ENCODE measurements at places on chromosomes 2 and 18.

DNA sequence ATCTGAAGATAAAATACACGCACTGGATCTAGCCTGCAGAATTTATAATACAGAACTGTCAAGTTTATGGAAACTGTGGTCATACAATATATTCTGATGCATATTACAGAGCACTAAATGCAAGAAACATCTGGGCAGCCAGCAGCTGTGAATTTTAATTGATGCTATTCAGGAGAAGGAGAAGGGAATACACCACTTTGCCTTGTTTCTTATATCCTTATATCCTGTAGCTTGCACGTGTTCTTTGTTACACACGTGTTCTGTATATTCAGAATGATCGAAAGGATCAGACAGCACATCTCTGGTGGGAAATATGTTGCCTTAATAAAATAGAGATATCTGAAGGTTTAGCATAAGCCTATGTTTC lies 335.8 kb downstream of the AGPS start:
- DNase-seq, result no peak

DNA sequence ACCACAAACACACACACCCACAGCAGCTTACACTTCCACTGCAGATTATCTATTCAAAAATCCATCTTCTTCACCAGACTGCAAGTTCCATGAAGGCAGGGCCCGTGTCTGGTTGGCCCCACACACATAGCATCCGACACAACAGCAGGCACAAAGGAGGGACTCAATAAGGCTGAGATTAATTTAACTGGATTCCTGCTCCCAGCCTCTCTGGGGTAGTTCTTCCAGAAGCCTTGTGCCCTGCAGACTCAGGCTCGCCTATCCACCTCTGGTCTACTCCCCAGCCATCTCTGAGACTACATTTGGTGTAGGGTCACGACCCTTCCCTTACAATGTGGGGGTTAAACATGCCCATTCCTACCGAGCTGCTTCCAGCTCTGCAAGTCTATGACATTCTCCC lies 57.7 kb downstream of the TRABD2A start:
- no peak for DNase-seq

DNA sequence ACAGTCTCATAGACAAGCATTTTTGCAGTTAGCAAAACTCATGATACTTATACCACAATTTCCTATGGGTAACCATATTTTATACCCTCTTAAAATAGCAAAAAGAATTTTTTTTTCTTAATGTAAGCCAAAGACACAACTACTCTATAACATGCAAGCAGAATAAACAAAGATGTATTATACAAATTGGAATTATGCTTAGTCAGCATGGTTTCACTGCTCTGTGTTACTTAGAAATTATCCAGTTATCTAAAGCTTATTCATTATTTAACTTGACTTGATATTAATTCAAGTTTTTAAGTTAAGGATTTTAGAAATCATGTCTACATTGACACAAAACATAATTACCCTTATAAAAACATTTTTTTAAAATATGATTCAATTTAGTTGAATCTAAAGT lies 449.8 kb upstream of the CDH2 start:
- no peak for DNase-seq

DNA sequence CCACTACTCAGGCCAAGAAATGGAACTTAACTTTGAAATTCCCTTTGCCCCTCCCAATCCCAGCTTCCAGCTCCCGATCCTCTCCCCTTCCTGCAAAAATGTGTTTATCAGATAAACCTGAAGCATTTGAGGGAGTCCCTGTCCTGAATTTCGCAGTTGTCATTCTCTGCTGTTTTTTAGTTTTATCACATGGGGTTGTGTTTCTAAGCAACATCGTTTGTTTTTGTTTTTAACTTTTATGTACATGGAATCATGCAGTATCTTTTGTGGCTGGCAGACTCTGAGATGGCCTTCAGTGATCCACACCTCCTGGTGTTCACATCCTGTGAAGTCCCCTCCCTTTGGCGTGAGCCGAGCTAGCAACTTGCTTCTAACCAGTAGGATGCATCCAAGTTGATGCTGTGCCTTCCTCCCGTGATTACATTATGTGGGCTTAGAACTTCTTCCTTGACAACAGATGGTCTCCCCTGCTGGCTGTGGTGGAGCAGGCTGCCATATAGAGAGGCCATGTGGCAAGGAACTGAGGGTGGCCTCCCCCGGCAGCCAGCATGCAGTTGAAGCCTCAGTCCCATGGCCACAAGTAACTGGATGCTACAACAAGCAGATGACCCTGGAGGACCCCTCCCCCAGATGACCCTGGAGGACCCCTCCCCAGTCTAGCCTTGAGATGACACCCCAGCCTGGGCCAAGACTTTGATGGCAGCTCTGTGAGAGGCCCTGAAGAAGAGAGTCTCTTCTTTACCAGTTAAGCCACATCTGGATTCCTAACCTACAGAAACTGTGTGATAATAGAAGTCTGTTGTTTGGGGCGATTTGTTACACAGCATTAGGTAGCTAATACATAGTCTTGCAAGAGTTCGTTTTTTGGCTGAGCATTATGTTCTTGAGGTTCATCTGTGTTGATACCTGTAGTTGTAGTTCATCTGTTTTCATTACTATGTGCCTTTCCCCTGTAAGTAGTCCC lies 27.7 kb downstream of the SH3BP4 start:
- no peak for DNase-seq

GRCh38 chr2:155368934-155369333 lies 670.4 kb downstream of the KCNJ3 start:
- no peak for DNase-seq

DNA sequence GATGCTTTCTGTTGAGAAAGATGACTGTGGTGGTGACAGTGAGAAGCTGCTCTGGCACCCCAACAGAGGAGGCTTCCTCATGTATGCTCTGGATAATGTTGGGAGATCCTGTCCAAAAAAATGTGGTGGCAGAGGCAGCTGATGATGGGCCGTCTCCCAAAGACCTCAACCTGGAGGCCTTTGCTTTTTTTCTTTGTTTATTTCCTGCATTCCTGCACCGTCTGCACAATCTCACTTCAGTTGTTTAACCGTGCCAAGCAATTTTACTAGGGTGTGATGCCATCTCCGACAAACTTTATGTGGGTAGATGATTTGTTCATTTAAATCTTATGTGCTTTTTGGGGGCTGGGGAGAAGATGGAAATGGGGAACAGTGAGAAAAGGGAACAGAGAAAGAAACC lies 62.2 kb upstream of the IGFBP5 start:
- DNase-seq, result no peak

- no peak for DNase-seq
These were observed 493.6 kb upstream of the SPHKAP start for GRCh38 chr2:228675091-228675490.

GRCh38 chr18:24039671-24040070 lies 25.1 kb downstream of the TTC39C start:
- no peak for DNase-seq

GRCh38 chr2:211903961-211904360 lies 634.6 kb downstream of the ERBB4 start:
- DNase-seq, result no peak

DNA sequence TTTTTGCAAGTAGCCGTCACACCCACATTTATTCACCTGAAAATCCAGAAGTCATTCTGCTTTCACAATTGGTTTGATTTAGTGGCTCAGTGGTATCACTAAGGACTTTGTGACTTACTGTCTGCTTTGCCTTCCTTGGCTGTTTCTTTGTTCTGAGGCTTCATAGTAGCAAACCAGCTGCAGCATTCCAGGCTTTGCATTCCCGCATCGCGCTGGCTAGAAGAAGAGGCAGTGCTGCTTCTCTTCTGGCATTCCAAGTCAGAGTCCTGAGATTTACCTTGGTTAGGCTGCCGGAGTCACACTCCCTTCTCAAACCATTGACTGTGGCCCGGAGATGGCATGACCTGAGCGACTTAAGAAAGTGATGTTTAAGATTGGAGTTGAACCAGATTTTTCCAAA lies 35.1 kb downstream of the MYO1B start:
- DNase-seq, result no peak

- DNase-seq, result no peak
These were observed 3.3 kb upstream of the C18orf32 start for GRCh38 chr18:49490246-49490762.

GRCh38 chr2:193502363-193503035 lies 1307.8 kb upstream of the TMEFF2 start:
- no peak for DNase-seq

DNA sequence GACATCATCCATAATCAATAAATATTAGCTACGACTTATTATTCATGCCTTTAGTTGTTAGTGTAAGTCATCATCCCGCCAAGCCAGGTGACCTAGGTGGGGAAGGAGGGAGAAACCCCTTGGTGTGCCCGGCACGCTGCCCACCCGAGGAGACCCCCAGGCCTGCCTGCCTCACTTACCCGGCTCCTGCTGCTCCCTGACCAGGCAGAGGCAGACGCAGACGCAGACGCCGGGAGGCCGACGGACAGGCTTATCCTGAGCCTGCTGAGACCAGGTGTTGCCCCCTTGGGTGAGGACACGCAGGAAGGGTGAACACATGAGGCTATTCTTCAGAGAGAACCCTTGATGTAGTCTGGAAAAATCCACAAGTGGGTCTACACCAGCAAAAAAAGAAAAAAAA lies 401.8 kb downstream of the GALR1 start:
- DNase-seq, result no peak

- DNase-seq, result no peak
These were observed 78.9 kb downstream of the CERS6 start for GRCh38 chr2:168534926-168535325.

DNA sequence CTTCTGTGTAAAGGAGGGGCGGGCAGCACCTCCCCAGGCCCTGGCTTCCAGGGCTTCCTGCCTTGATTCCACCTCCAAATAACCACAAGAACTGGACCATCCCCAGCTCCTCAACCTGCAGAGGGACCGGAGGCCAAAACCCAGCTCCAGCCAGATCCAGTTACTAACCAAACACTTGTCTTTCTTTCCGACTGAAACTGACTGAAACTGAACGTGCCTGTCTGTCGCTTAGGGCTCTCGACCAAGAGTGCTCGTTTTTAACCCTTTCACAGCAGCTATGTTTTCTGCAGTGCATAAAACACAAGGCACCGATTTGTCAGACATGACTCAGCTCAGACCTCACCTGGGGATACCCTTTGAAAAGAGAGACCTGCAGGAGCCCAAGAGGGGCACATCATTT lies 249.9 kb upstream of the SIX2 start:
- DNase-seq, result no peak

- DNase-seq, result no peak
These were observed 244.6 kb upstream of the HNRNPA3 start for GRCh38 chr2:176967911-176968450.

- no peak for DNase-seq
These were observed 173.3 kb downstream of the PARD3B start for GRCh38 chr2:204718607-204719006.

- DNase-seq, result no peak
These were observed 2.9 kb downstream of the SERPINB2 start for GRCh38 chr18:63890237-63890949.

DNA sequence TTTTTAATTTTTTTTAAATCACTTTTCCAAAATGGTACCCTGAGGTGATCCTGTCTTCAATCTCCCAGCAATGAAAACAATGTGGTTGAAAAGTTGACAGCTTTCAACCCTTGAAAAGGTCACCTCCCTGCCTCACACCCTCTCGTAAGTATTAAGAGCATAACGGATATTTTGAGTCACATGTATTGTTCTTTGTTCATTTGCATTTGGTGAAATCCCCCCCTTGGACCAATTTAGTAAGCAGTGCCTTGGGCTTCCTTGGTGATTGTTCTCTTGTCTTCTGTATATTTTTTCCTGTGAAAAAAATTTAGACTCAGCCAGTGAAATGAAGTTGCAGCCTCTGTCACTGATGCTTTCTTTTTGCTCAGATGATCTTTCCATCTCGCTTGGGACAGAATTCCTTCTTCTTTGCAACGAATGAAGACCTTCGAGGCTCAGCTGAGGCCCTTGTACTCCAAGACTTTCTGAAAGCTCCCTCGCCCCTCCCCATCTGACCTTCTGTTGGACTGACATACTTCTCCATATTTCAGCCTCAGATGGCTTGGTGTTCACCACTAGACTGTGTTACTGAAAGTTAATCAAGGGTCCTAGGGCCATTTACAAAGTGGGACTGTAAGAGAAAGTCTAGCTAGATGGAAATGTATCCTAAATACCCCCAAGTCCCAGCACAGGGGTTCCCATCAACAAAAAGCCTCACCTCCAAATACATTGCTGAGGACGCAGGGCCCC lies 158.4 kb downstream of the BCL2 start:
- DNase-seq, result no peak

GRCh38 chr18:3485153-3486149 lies 35.5 kb downstream of the TGIF1 start:
- DNase-seq, result no peak

- DNase-seq, result no peak
These were observed 3.9 kb upstream of the ID2 start for GRCh38 chr2:8677646-8678592.

DNA sequence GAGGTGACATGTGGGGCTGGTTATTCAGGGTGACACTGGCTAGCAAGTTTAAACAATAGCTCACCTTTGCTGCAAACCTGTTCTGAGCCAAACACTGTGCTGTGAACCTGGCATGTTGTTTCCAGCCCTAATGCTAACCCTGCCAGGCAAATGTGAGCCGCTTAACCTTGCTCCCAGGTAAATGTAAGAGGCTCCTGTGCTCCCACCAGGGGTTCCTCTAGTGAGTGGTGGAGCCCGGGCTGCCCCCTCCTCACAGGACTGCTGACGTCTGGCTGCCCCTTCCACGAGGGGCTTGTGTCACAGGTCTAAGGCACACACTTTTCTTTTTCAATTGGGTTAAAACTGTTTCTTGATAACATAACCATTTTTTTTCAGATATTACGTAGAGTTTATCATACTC lies 223.7 kb downstream of the DCDC2C start:
- no peak for DNase-seq

- DNase-seq, result no peak
These were observed 364.5 kb downstream of the MTX2 start for GRCh38 chr2:176633754-176634153.

DNA sequence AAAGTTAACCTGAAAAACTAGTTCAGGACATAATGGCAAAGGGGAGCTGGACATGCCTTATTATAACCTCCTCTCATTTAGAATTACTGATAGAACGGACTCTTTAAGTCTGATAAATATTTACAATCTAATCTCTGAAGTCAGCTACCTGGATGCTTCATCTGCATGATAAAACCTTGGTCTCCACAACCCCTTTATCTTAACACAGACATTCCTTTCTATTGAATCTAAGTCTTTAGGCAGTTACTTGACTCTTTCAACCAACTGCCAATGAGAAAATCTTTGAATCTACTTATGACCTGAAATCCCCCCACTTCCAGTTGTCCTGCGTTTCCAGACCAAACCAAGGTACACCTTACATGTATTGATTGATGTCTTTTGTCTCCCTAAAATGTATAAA lies 191.2 kb upstream of the LRRTM4 start:
- DNase-seq, result no peak

Data from activated CD8-positive, alpha-beta memory T cell treated with anti-CD3 and anti-CD28 coated beads for 48 hours (primary cell).